Stimulated activated CD8-positive, alpha-beta memory T cell treated with anti-CD3 and anti-CD28 coated beads, Interleukin-15, amount 100 ng/mL, for 24 hours (primary cell): ENCODE measurements at places on chromosomes 3 and 15.

DNA sequence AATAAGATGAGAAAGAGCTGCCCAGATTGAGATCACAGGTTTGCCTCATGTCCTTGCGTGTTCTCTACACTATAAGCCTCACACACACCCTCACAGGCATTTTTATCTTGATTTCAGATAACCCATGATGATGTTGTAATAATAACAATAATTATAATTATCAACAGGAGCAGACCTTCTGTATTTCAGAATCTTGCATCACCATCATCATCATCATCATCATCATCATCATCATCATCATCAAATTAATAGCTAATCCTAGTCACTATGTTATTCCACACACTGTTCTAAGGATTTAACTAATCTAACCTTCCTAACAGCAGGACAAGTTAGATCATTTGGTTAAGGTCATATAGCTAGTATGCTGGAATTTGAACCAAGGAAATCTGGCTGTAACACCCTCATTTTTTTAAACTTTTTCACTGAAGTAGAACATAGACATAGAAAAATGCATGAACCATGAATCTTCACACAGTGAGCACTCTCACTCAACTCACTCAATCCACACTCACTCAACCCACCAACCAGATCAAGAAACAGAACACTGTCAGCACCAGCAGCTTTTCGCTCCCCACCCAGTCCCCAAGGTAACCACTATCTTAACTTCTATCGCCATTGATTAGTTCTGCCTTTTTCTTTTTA, 1.8 kb upstream of the SH2D7 start:
- DNase-seq, result no peak

DNA sequence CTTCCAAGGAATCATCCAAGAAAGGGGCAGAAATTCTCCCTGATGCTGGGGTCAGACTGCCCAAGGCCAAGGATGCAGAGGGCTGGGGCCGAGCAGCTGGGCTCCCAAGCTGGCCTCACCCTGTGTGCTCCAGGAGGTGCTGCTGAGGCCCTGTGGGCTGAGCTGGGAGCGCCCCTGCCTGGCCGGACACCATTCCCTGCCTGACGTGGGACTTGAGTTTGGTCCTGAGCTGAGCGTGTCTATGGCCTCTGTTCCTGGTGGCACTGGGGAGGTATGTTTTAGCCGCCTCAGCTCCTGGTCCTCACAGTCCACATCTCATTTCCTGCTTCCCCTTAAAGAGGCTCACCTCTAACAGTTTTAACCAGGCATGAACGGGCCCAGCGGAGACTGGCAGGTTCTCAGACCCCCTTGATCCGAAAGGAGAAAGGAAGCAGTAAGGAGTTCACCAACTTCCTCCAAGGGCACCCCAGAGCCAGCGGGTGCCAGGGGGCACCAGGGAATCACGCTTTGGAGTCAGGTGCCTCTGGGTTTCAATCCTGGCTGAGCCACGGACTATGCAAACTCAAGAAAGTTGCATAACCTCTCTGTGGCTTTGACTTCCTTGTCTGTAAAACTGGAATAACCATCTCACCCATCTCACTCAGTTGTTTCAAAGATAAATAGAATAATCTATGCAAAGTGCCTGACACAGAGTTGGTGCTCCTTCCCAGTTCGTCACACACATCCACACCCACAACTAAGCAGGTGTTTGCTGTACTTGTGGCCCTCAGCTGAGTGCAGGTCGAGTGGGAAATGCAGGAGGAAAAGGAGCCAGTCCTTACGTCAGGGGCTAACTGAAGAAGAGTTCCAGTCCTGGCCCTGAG, 48.6 kb downstream of the SLC12A8 start:
- no peak for DNase-seq

DNA sequence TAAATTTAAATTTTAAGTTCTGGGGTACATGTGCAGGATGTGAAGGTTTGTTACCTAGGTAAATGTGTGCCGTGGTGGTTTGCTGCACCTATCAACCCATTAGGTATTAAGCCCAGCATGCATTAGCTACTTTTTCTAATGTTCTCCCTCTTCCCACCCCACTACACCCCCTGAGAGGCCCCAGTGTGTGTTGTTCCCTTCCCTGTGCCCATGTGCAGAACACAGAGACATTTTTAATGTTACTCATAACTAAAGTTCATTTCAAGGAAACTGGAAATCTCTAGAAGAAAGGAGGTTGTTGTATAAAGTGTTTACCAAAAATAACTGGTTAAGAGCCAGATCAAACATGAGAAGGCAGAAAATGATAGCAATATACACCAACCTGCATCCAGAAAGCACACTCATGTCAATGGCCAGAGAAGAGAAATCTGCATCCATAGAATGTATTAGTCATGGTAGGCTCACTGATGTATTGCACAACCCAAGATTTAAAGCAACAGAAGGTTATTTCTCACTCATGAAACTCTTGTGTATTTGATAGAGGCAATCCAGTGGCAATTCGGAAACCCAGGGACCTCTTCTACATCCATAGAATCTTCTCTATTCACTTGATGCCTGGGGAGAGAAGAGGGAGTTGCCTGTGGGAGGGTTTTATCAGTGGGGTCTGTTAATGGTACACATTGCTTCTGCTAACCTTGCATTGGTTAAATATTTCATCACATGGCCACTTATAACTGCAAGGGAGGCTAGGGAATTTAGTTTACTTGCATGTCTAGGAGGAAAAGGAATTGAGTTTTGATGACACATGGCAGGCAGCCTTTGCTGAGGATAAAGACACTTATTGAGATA, 321.9 kb upstream of the RASGRP1 start:
- DNase-seq, result no peak

DNA sequence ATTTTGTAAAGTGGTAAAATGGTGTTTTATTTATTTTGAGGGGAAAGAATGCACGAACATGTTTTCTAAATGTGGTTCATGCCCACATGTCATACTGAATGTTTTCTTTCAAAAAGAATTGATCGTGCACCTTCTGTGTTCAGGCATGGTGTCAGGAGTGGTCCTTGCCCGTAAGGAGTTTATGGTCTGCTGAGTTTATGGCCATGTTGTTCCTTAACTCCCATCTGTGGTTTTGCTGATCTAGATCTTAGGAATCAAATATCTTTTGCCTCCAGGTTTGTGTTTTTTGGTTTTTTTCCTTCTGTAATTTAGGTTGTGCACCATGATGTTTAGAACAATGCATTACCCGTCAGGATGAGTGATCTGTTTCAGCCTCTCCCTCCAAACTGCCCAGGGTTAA, 304.4 kb upstream of the NR2E3 start:
- DNase-seq, result no peak

- DNase-seq, result no peak
Measured at GRCh38 chr3:94146455-94146854, 83.6 kb downstream of the NSUN3 start.

- no peak for DNase-seq
Measured at GRCh38 chr3:60095516-60095915, 1045.7 kb upstream of the CFAP20DC start.

DNA sequence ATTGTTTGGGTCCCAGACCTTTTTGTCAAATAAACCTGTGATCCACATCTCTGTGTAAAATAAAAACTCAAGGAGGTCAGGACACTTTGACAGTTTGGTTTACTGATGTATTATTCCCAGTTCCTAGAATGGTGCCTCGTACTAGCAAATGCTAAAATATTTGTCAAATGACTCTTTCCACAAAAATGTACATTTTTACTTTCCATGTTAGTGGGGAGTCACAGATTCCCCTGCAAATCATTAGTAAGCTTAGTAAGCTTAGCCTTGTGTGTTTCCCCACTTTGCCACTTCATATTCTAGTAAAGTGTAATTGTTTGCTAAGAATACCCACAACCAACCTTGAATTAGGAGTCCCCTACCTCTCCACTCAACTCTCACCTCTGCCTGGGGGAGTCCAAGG, 2.4 kb upstream of the MAGI1 start:
- no peak for DNase-seq

DNA sequence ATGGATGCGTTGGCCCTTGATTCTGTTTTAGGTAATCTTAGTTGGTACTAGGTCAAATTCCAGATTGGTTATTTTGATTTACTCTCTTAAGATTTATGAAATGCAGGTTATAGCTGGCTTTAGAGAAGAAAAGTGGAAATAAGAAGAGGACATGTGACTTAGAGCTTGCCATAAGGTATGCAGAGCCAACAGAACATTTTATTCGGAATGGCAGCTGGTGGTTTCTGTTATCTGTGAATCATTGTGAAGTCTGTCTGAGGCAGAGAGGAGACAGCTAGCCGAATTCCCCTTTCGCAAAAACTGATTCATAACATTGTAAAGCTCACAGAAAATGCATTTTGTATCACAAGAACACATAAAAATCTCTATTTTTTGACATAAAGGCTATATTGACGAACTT, 82.1 kb downstream of the FILIP1L start:
- no peak for DNase-seq

DNA sequence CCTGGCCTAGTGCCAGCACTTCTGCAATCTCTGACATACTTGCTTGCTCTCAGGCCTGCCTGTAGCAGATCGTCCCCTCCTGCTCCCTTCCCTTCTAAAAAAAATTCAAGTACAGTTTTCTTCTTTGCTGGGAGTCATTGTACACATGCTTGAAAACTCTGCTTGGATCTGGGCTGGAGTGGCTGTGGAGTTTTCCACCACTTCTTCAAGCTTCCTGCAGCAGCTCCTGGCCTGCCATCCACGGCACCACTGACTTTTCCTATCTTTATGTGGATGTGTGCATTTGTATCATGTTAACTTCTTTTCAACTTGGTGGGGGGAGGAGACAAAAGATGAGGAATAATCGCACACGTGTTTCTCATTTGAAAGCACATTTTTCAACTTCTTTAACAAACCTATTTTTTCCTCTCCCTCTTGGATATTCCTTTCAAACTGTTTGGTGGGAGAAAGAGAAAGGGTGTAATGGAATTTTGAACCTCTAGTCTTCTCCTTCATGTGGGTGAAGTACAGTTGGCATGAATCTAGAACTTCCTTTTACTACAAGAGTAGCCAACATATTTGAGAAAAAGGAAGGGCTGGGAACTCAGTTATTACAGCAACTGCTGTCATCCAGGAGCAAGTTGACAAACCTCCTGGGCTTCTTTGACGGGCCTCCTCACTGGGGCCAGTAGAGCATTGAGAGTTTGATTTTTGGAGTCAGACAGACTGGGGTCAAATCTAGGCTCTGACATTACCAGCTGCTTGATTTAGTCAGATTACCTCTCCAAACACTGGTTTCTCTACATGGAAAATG, 61.2 kb upstream of the LRTM1 start:
- no peak for DNase-seq

DNA sequence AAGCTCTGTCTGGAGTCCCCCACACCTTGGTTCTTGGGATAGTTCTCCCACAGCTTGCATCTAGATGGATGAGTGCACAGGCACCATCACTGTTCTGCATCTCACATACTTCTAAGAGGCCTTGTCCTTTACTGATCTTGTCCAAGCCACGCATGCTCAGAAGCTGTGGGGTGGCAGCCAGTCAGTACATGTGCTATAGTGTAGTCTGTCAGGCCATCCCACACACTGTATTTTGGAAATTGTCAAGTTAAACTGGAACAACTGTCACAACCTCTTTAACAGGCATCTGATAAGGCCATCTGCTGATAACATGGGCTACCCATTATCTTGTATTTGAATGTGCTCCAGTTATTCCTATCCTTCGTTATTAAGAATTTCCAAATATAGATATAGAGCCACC, 296.5 kb upstream of the AZI2 start:
- DNase-seq, result no peak
